ENCODE measurements at places on chromosomes 4 and X. TPM values are rescaled to one million over a fixed set of nuclear protein-coding genes. Genes with fewer than 3 reads are reported as not detected.

ABCG2 gene
- total RNA-seq: 22.9 TPM

ENOPH1 gene
- 35.7 TPM for total RNA-seq

SULT1B1 gene
- 1.2 TPM for total RNA-seq

GRCh38 chr4:109989618-109990017 is 76.9 kb downstream of the EGF start:
- no peak for DNase-seq

- no peak for DNase-seq
Measured at GRCh38 chr4:26887143-26887542, 26.5 kb downstream of the STIM2 start.

DNA sequence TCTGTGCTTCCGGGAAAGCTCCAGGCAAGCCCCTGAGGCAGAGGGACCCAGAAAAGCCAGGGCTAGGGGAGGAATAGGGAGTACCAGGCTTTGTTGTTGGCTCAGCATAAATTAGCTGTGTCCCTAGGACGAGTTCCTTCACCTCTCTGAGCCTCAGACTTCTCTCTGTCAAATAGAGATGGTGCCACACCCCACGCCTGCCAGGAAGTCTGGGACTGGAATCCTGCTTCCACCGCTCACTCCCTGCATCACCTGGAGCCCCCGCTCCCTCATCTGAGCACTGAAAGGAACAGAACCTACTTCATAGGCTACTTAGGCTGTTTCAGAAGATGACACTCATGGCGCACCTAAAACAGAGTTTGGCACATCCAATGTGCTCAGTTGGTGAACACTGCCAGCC is 8.1 kb upstream of the JAKMIP1 start:
- no peak for DNase-seq

GRCh38 chrX:72016881-72017783 is 106.5 kb downstream of the NHSL2 start:
- DNase-seq: no peak

DNA sequence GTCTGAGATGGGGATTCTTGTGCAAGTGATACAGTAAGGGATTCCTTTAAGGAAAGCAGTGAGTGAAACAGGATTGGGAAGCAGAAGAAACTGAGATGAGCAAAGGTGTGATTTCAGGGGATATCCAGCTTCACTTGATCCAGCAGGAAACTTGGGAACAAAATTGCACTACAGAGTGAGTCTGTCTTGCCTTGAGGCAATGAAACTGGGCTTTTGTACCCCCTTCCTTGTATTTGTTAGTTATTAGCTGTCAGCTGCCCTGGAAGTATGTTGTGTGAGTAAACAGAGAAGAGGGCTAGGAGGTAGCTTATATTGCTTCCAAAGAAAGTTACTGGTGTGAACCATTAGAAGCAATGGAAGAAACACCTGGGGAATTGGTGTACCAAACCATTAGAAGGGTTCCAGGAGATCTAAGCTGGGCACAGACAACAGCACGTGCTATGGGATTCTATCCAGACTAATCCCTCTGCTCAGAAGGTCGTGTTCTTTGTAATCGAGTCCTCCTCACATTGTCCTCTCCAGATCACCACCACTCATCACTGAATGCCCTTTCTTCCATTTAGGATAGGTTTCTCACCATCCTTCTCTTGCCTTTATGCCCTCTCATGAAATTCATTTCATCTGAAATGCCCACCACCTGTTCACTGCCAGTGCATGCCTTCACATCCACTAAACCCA is 76.0 kb downstream of the PDLIM5 start:
- no peak for DNase-seq

DNA sequence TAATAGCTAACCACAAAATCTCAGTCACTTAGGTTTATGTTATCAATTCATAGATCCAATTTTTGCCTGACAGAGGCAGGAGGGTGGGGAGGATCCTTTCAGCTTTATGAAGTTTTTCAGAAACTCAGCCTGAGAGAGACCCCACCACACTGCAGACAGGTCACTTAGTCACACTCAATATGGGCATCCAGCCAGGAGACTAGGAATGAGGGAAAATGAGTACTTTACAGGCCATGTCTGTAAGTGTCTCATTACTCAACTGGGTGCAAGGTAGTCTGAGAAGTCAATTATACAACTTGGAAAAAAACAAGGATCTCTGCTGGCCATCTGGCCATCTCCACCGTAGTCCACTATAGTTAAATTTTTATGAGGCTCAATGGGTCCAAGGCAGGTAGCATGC is 365.9 kb downstream of the INPP4B start:
- no peak for DNase-seq

GRCh38 chr4:121800638-121800960 is 524 bp upstream of the EXOSC9 start:
- DNase-seq: no peak

DNA sequence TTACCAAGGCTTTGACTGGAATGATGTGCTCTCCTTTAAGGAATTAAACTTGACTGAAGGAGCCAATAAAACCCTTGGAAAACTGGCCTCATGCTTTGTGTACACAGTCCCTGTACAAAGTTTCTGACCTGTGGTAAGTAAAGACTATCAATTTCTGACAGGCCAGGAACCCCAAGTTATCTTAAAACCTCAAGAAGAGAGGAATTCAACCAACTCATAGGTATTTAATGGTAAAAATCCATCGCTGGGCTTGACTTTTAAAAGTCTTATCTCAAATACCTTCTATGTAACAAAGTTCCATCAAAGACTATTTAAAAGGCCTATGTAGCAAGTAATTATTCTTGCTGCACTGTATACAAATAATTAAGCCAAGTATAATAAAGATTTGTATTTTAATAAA is 103.7 kb upstream of the TENT5D start:
- no peak for DNase-seq

GRCh38 chr4:171588051-171588545 is 225.1 kb upstream of the GALNTL6 start:
- DNase-seq: no peak

- DNase-seq: no peak
Measured at GRCh38 chrX:67692246-67692645, 148.4 kb downstream of the AR start.

DNA sequence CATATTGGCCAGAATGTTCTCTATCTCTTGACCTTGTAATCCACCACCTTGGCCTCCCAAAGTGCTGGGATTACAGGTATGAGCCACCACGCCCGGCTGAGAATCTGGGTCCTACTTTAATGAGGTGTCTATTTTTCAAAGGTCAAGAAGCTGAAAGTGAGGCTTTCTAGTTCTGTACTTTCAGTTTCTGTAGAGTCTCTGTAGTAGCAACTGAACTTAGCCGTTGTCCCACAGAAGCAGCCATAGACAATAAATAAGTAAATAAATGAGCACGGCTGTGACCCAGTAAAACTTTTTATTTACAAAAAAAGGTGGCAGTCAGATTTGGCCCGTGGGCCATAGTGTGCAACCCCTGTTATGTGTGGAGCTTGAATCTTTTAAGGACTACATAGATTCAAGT is 92.0 kb downstream of the FNIP2 start:
- DNase-seq: no peak

DNA sequence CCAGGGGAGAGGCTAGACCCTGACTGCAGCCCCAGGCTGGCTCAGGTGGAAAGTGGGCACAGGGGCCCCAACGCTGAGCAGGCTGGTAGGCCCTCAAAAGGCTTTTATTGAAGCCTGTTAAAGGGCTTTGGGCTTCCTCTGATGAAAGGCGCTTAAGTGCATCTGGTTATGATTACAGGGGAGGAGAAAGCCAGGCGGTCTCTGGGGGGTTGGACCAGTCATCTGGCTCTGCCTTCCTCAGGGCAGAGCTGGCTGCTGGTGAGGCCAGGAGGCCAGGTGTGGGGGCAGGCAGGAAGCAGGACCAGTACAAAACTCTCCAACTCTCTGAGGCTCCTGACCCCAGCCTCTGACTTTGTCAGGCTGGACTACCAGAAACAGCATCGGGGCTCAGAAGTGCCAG is 68.8 kb upstream of the BCOR start:
- DNase-seq: no peak

- DNase-seq: no peak
Measured at GRCh38 chr4:168839758-168840391, 170.2 kb downstream of the CBR4 start.

DNA sequence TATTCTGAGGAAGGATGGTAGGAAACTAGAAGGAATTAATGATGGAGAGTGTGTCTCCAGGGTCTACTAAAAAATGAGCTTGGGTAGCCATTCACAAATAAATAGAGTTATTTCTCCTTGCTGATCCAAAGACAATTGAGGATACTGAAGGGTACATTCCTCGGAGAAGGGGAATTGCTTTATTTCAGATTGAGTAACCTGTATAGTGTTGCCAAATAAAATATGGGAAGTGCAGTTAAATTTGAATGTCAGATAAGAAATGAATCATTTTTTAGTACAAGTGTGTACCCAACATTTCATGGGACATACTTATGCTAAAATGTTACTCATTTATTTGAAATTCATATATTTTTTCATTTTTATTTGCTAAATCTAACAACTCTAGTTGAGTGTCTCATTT is 16.0 kb upstream of the VSIG1 start:
- DNase-seq: no peak

DNA sequence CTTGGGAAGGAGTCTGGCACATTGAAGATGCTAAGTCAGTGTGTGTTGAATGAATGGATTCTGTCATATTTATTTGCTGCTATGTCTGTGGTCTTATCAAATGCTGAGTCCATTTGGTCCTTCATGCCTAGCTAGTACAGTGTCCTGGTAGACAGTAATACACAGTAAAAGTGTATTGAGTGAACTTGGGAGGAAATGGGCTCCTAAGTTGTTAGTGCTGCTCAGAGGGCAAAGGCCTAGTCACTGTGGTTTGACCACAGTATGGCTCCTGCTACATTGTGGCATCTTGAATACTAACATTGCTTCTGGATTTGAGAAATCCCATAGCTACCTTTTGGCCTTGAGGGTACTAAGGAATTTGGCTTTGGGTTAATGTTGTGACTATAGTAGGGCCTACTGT is 33.9 kb downstream of the MTM1 start:
- no peak for DNase-seq

- no peak for DNase-seq
Measured at GRCh38 chrX:7244405-7244804, 96.5 kb upstream of the PUDP start.

DNA sequence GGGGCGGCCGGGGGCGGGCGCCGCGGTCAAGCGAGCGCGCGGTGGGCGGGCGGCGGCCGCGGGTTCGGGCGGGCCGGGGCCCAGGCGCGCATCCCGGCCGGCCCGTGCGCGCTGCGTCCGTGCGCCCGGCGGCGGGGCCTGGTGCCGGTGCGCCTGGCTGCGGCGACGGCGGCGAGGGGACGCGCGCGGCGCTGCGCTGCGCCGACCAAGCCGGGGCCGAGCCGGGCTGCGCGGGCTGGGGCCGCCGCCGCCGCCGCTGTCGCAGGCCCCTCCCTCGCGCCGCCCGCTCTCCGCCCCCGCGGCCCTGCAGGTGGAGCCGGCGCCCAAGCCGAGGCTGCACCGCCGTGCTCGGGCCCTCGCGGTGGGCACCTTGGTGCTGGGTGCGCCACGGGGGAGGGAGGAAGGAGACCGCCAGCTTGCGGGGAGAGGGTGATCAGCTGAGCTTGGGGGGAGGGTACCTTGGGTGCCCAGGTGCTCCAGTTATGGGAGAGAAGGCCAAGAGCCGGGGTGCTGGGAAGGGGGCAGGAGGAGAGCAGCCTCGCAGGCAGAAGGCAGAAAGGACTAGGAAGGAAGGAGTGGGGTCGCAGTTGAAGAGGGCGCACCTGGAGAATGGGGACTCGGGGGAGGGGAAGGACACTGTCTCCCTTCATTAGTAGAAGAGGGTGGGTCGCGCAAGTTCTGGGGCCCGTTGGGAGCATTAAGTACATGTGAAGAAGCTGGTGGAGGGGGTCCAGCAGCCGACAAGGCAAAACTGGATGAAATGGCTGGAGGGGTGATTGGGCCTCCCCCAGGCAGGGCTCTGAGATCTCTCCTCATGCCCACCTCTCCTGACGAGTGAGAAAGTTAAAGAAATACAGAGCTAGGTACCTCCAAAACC is at the start of gene PPP2R2C:
TSS of gene PPP2R2C (minus strand) at position 228 of the 877 bp plus-strand sequence. CDS start 385 bp downstream, outside the sequence.
- no peak for DNase-seq

DNA sequence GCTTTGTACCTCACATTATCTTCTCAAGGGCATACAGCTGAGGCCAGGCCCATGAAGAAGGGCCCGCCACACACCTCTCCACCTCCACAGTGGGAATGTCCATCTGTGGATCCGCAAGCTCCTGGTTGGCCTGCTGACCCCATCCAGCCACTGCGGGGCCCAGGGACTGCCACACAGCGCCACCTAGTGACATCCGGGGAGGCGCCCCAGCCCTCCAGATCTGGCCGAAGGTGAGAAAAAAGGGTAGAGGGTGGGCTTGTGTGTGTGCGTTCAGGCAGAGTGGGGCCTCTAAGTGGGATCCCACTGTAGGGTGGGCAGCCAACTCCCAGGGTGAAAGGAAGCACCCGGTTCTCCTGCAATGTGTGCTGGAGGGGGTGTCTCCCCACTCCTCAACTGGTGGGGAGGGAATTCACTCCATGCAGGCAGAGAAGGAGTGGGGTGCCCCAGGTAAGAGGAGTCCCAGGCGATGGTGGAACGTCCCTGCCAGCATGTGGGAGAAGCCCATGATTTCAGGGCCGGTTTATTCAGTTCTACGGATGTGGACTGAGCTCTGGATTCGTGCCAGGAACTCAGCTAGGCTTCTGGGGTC is 117.3 kb downstream of the ENPP6 start:
- DNase-seq: no peak

Data from urinary bladder (tissue), 4 donors.